ENCODE measurements at places on chromosomes 16 and 17.

DNA sequence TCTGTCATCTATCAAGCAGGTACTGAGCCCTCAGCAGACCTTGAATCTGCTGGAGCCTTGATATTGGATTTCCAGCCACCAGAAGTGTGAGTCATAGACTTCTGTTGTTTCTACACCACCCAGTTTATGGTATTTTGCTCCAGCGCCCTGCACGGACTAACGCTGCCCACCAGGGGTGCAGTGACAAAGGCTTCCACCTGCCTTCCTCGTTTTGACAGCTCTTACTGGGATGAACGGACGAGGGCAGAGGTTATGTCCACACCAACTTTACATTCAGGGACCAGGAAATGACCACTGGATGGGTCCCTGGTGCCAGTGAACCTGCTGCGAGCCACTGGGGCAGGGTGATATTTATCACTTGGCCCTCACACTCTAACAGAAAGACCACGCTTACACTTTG is 66.6 kb upstream of the CBX4 start:
- no peak for DNase-seq

- DNase-seq, result no peak
Observed at GRCh38 chr16:48383877-48384519, 1.2 kb downstream of the SIAH1 start.

- DNase-seq, result no peak
Observed at GRCh38 chr17:40551091-40551878, 14.0 kb downstream of the CCR7 start.

- DNase-seq, result no peak
Observed at GRCh38 chr17:64092113-64092512, 37.8 kb downstream of the ERN1 start.

GRCh38 chr17:77366558-77367245 is 225.9 kb downstream of the SEC14L1 start:
- no peak for DNase-seq

- DNase-seq, result no peak
Observed at GRCh38 chr17:67635681-67636080, 82.1 kb upstream of the NOL11 start.

- peak; percentile 25 for DNase-seq
Observed at GRCh38 chr17:68011199-68011665, 15.0 kb upstream of the C17orf58 start.

GRCh38 chr17:44102849-44103622 is 20.4 kb downstream of the HDAC5 start:
- no peak for DNase-seq

DNA sequence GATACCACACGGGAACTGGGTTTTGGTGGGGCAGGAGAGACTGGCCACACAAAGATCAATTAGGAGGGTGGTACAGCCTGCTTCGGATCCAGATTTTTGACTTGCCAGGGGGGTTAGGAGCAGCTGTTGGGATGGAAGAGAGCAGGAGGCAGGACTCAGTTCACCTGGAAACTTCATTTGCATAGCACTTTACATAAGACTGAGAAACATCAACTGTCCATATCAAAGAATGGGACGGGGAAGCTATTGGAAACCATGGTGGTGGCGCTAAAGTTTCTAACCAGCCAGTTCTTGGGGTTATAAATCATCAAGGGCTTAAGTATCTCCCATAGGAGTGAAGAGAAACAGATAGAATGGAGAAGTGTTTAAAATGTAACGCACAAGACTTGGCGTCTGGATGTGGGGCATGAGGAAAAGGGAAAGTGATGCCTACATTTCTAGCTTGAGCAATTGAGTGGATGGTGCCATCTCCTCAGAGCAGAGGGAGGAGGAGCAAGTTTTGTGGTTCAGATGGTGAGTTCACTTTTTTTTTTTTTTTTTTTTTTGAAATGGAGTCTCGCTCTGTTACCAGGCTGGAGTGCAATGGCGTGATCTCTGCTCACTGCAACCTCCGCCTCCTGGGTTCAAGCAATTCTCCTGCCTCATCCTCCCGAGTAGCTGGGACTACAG is 6.4 kb upstream of the SRCAP start:
- DNase-seq, result no peak

DNA sequence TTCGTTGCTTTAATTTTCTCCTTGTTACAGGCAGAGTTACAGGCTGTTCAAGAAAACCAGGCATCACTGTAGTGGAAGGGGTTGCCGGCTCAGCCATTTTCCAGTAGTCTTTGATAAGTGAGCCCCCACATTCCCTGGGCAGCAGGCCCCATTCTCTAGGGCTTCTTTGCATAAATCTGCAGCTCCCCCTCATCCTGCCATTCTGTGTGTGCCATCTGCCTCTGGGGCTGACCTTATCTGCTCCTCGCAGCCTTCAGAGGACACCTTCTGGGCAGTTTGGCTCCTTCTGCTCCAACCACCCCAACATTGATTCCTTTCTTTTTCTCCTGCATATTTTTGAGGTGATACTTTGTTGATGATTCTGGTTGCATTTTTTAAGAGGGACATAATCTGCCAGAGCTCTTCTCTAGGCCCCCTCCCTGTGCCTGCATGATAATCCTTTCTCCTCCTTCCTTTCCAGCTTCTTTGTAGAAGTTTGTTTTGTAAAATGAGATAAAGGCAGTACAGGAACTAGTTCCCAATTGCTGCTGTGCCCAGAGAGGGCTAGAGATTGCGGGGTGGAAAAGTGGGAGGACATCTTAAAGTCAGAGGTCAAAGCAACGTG is 17.1 kb downstream of the RND2 start:
- no peak for DNase-seq

GRCh38 chr17:62725791-62726249 is 82.3 kb downstream of the MARCHF10 start:
- no peak for DNase-seq

DNA sequence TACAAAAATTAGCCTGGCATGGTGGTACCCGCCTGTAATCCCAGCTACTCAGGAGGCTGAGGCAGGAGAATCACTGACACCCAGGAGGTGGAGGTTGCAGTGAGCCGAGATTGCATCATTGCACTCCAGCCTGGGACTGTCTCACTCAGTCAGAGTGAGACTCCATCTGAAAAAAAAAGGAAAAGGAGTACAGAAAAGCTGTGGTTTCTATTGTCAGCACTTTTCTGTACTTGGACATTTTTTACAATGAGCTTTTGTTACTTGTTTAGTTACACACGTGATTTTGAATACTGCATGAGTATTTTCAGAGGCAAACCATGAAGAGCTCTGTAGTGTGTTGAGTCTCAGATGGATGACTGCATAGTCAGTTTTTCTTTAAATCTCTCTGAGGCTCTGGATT is 26.3 kb downstream of the ZC3H18 start:
- DNase-seq, result peak; percentile 77

DNA sequence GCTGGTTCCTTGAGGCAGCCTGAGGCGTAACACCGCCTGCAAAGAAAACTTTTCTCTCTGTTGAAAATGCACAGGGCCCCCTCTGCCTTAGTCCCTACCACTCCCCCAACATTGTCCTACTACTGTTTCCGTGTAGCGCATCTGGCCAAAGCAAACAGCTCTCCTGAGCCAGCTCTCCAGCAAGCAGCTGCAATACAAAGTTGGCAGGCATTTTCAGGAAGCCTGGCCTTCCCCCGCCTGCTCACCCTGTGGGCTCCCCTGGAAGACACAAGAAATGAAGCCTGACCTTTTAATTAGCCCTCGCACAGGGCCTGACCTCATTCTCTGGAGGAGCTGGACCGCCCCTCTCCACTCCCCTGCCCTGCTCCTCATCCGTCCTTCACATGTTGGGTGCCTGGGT is 66.7 kb downstream of the SOX9 start:
- DNase-seq, result no peak

DNA sequence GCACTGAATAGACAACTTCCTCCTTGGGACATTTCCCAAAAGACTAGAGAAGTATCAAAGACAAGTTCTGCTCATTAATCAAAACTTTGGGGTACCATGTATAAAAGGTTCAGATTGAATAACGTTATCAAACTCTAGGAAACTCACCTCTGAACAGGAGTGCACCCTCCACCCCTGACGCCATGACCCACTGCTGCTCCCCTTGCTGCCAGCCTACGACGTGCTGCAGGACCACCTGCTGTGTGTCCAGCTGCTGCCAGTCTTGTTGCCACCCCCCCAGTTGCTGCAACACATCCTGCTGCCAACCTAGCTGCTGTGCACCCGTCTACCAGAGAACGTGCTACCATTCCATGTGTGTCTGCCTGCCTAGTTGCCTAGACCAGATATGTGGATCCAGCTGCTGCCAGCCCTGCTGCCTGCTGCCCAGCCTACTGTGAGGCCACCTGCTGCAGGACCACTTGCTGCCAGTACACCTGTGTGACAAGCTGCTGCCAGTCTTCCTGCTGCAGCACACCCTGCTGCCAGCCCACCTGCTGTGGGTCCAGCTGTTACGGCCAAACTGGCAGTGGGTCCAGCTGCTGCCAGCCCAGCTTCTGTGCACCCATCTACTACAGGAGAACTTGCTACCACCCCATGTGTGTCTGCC is 13.8 kb upstream of the KRTAP9-2 start:
- no peak for DNase-seq

- DNase-seq, result no peak
Observed at GRCh38 chr17:12282056-12282455, 261.4 kb downstream of the MAP2K4 start.

DNA sequence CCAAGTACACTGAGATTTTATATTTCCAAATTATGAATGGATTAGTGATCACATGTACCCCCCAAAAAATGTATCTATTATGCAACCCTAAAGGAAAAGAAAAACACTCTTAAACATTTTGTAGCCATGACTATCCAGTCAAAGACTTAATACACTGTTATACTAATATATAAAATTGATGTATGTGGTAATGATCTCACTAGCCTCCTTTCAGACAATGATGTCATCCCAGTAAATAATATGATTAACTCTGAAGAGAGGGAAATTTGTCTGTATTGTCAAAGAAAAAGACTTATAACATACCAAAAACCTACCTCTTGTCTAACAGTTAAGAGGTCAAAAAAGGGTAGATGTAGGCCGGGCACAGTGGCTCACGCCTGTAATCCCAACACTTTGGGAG is 80.7 kb downstream of the USP32 start:
- no peak for DNase-seq

GRCh38 chr17:77394540-77395295 is 253.9 kb downstream of the SEC14L1 start:
- no peak for DNase-seq

DNA sequence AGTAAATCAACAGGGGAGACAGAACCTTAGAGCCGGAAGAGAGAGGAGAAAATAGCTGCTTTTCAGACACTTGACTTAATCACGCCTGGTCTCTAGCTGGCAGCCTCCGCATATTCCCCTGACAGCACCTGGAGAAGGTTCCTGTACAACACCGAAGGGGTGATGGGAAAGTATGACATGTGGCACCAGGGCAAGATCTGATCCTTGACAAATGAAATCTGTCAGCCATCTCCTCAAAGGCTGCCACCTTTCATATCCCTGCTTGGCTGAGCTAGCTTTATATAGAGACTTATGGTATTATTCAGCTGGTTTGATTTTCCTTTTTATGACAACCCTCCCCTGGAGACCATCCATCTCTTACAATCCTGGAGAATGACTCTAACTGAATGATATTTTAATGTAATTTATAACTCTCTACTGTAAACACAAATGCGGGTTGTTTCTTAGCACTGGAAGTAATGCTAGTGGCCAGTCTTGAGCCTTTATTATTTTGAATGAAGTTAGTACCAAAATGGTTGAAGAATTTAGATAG is 1205.3 kb upstream of the CDH8 start:
- no peak for DNase-seq

DNA sequence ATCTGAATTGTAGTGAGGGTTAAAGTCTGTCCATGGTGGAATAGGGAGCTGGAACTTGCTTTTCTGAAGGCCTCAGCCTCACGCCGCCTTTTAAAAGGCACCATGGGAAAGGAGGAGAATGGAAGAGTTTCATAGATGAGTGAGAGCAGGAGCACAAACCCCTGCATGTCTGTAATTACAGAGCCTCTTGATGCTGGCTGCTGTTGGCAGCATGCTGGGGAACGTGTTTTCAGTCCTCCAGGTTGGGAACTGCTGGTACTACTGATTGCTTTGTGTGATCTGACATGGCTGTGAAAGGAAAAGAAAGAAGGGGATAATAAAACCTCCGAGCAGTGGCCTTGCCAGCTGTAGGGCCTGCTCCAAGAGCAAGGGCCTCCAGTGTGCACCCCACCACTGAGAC is 16.8 kb upstream of the DYNLL2 start:
- DNase-seq, result no peak

DNA sequence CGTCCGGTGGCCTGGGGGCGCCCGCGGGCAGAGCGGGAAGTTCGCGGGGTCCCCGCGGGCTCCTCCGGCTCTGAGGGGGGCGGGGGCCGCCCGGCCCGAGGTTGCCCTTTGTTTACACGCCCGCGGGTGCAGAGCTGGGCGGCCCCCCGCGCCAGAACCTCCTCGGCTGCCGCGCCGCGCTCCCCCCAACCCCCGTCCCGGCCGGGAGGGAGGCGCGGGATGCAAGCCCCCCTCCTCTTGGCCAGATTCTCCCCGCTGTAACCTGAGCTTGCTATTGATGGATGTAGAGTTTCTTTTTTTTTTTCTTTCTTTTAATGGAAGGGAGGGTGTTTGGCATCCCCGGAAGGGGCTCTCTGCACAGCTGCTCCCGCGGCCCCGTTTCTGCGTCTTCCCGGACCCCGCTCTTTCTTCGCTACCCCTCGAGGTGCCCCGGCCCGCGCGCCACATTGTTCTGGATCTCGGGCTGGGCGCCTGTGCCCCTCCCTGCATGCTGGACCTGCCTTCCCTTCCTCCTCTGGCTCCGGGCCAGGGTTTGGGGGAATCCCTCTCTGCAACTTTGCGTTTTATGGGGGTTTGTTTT is 646 bp downstream of the CBX2 start:
- no peak for DNase-seq
